ENCODE measurements at places on chromosomes 5 and 9. TPM values are rescaled to one million over a fixed set of nuclear protein-coding genes. Genes with fewer than 3 reads are reported as not detected.

- ATAC-seq, result no peak
These were observed 189.5 kb downstream of the TMEM38B start for GRCh38 chr9:105883847-105884246.

- ATAC-seq, result peak; percentile 86
These were observed 764.9 kb downstream of the DNAH5 start for GRCh38 chr5:13179407-13180087.

GRCh38 chr9:124242331-124243194, 15.2 kb upstream of the NEK6 start:
- no peak for ATAC-seq

DNA sequence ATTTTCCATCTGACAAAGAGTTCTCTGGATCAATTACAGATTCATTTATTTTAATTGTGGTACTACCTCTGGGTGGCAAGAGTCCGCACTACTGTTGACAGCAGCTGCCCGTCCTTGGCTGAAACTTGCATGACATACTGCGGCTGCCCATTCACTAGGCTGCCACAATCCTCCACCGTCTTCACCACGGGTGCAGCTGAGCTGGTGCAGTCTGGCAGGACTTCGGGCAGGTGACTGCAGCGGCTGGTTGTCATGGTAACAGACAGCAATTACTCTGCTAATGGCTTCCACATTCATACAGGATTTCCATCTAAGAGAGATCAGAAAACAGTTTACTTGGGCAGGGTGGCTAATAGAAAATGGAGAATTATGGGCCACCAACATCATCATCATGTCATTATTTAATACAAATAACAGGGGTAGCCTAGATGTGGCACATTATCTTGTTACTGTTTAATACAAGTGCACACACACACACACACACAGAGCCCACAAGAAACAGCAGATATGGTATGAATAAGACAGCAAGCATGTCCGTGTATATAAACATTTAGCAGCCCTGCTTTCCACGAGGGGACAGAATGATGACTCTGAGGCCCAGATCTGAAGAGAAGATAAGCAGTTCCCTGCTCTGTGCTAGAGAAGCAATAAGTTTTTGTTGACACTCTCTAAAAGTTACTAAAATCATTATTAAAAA, 112.3 kb downstream of the MARCHF3 start:
- ATAC-seq, result no peak

DNA sequence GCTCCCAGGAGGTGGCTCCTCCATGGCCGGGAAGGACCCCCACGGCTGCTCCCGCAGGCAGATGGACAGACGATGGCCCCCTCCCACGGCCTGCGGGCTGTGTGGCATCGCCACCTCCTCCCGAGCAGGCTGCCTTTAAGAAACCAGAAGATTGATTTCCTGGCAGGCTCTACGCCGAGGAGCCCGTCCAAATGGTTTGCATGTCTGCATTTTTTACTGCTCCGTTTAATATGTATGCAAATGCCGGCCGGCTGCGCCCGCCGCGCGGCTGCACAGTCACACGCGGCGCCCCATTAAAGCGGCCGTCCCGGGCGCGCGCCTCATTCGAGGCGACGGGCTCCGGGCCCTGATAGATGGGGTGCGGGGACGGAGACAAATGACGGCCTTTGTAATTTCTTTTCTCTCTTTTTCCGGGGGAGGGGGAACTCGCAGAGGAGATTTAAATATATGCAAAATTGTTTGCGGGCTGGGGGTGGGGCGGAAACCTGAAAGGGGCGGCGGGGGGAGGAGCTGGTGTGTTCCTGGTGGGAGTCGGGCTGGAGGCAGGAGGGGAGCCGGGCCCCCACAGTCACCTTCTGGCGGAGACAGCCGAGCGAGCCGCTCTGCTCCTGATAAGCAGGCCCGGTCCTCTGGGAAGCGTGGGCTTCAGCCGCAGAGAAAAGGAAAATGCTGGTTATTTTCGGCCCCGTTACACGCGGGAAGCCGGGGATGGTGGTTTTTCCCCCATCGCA, 158.7 kb upstream of the IER5L start:
- peak; percentile 46 for ATAC-seq

DNA sequence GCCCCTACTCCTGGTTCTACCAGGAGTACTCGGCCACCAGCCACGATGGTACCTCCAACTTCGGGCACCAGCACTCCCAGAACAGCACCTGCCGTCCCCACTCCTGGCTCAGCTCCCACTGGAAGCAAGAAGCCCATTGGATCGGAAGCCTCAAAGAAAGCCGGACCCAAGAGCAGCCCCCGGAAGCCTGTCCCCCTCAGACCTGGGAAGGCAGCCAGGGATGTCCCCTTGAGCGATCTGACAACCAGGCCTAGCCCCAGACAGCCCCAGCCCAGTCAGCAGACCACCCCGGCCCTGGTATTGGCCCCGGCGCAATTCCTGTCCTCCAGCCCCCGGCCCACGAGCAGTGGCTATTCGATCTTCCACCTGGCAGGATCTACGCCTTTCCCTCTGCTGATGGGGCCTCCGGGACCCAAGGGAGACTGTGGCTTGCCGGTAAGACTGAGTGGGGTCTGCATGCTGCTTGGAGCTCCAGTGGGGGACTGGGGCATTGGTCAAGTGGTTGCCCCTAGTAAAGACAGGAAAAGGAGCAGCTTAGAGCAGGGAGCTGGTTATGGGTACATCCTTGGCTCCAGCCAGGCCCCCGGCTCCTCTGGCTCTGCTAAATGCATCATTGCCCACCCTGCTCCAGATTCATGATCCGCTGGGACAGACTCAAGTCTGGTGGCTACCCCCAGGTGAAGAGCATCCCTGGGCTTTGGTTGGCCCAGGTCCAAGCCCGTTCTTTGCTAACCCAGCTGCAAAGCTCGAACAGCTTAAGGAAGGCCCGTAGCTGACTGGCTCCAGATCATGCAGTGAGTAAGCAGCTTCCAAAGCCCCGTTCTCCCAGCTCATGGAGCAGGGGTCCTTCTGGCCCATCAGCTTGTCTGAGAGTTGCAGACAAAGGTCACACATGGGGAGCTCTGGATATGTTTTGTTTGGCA, 14.0 kb downstream of the COL27A1 start:
- ATAC-seq, result no peak

DNA sequence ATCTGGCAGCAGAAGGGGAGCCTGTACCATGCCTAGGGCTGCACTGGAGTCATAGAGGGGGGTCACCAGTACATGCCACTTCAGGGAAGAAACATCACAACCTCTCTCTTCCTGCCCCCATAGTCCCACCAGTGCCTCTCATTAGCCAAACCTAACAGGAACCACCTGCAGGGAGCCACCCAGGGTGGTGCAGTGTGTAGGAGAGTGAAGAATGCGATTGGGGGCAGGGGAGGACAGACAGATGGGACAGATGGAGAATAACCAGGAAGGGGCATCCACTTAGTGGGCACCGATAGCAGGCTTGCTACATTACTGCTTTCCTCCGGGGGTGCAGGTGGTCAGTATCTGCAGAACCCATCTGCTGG, 19.2 kb downstream of the DAPK1 start:
- no peak for ATAC-seq

GRCh38 chr5:10063997-10064396, 185.7 kb downstream of the ATPSCKMT start:
- ATAC-seq, result no peak

GRCh38 chr5:141846031-141846430, 32.2 kb downstream of the PCDH1 start:
- peak; percentile 53 for ATAC-seq

GRCh38 chr5:176985516-176985915, 21.1 kb downstream of the UIMC1 start:
- ATAC-seq, result no peak

GRCh38 chr5:133461796-133462516, 150.4 kb downstream of the FSTL4 start:
- no peak for ATAC-seq

DNA sequence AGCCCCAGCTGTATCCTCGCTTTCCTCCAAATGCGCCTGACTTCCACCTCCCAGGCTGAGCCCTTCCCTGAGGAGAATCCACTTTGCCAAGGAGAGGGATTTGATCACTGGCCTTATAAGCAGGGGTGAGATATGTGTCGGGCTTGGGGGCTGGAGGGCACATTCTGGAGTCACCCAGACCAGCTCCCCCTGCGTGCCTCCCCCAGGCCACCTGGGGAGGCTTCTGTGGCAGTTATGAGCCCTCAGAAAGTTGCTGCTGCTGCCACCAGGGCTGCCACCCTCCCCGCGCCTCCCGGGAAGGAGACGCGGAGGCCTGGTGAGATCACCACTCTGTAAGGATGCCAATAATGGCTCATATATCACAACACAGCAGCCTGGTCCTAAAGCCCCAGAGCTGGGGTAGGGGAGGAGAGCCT, 211.5 kb downstream of the PAPPA start:
- ATAC-seq, result peak; percentile 89

DNA sequence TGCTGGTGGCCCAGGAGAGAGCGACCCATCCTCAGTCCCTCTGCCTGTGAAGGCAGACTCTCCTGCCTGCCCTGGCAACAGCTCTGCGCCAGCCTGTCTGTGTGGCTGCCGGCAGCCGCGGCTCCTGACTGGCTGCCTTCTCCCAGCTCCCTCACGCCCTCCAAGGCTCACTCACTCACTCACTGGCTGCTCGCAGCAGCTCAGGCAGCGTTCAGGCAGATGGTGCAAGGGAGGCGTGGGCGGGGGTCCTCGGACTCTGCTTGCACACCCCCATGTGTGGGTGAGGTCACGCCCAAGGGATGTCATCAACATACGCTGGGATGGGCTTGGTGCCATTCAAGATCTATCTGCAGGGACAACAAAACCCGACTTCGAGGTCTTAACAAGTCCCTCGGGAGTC, 66.7 kb downstream of the DAB2IP start:
- ATAC-seq, result peak; percentile 91

DNA sequence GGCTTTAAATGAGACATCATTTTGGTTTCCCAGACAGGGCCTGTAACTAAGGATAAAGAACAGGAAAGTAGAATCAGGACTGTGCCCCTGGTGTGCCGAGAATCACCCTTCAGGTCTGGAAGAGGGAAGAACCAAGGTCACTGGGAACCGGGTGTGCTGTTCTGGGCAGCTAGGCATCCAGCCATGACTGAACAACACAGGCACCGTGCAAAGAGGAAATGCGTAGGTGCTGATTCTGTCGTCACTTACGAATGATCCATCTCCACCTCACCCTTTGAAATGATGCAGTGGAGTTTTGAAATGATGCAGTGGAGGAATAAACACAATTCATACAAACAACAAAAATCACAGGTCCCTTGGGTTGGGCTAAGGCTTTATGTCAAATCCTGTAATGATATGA, 64.4 kb downstream of the MAP1B start:
- ATAC-seq, result no peak

KLF9 gene
- total RNA-seq, result 1.2 TPM

SPATA31C1 gene
- not detected for total RNA-seq

SPATA31A6 gene
- 0.31 TPM for total RNA-seq

HTR4 gene
- 0.81 TPM for total RNA-seq
